Common myeloid progenitor, CD34-positive (primary cell): ENCODE measurements at places on chromosomes 4 and X.

GRCh38 chrX:132776486-132777210, 181.8 kb downstream of the HS6ST2 start:
- DNase-seq: peak; percentile 41

DNA sequence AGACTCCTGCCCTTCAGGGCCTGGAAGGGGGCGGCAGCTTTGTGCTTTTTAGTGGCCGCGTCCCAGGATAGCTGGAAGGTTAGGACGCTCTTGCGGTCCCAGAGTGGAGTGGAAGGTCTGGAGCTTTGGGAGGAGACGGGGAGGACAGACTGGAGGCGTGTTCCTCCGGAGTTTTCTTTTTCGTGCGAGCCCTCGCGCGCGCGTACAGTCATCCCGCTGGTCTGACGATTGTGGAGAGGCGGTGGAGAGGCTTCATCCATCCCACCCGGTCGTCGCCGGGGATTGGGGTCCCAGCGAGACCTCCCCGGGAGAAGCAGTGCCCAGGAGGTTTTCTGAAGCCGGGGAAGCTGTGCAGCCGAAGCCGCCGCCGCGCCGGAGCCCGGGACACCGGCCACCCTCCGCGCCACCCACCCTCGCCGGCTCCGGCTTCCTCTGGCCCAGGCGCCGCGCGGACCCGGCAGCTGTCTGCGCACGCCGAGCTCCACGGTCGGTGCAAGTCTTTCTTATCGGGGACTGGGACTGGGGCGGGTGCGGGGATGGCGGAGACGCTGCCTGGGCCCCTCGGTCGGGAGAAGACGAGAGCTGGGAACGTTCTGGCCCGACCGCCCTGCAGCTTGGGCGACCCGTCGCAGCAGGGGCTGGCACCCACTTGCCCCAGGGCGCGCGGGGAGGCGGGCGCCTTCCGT, at the start of gene EDNRA:
EDNRA (plus strand) TSS at position 207 of the 686 bp plus-strand sequence. CDS start 4,585 bp downstream, outside the sequence.
- no peak for DNase-seq

DNA sequence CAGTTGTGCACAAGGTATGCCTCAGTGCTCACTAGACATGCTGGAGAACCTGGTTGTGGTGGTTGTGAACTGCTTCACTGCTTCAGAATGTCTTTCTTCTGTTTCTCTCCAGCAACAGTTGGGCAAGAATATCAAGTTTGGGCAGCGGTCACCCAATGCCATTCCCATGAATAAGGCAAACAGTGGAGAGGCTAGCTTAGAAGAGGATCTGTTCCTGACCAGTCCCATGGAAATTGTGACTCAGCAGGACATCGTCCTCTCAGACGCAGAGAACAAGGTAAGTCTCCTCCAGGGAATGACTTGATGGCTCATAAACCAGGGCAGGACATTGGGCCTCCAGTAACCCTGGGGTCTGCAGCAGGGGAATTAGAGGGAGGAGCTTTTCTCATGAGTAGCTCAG, 79.9 kb downstream of the AASDH start:
- DNase-seq: no peak

DNA sequence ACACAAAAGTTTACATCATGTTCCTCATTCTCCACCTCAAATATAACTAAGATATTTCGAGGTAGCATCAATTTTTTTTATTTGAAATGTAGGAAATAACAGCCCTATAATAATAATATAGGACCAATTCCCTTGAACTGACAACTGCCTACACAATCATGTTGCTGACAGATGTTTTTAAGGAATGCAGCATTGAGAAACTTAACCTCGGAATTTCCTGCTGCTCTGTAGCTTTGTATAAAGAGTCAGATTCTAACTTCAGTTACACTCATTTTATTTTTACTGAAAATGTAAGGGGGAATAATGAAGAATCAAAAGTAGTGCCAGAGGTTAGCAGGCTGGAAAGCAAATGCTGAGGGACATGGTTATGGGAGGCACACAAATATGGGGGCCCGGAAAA, 235.8 kb downstream of the RBMX2 start:
- DNase-seq: no peak

- DNase-seq: no peak
Measured at GRCh38 chr4:109510687-109511086, 49.4 kb upstream of the MCUB start.

- no peak for DNase-seq
Measured at GRCh38 chr4:28555866-28556265, 1695.2 kb downstream of the STIM2 start.

DNA sequence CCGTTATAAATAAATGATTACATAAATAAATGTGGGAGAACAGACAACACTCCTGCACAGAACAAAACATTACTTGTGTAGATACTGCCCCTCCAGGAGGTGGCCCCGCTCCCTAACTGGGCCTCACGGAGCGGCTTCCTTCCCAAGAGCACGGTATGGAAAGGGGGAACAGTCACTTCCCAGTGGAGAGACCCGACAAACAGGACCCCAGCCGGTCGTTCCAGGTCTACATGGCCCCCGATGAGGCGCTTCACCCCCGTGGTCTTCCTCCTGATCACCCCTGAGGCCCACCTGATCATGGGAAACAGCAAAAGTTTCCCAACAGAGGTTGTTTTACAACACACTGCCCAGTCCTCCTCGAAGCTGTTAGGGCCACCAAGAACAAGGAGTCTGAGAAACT, 6.6 kb upstream of the SLC6A8 start:
- DNase-seq: no peak

DNA sequence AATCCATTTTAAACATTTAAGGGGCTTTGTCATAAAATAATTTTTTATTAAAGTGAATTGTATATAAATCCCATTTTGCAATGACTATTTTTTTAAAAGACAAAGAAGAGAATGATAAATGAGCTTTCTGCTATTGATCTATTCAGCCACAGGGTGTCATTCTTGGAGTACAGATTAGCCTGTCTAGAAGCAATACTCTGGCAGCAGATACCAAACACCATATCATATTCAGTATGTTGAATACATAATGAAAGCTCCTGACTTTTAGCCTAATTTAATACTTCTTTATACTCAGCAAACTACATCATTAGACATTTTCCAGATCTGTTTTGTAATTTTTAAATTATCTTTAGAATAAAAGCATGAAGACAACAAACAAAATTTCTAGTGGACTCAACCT, 496.3 kb downstream of the PDGFC start:
- DNase-seq: peak; percentile 71

- DNase-seq: no peak
Measured at GRCh38 chrX:139158256-139158655, 372.3 kb upstream of the F9 start.

GRCh38 chr4:145324161-145324560, 143.8 kb upstream of the OTUD4 start:
- no peak for DNase-seq

DNA sequence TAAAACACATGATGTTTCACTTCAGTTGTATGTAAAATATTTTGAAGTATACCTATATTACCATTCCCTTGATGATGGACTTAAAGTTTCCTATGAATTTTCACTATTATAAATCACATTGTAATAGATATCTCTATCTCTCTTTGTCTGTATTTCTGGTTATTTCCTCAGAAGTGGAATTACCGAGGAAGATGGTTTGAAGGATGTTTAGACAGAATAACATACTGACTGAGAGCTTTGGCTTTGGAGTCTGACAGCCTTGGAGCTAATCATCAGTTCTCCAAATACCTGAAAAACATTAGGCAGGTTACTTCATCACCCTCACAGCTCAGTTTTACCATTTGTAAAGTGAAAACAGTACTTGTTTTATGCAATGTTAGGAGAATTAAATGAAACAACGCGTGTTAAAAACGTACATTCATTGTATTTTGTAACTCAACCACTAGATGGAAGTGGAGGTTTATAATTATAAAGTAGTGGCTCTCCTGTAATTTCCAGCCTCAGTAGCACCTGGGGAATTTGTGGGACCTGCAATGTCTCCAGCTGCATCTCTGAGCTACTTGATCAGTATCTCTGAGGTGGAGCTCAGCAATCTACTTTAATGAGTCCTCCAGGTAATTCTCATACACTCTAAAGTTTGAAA, 14.3 kb downstream of the JCHAIN start:
- peak; percentile 44 for DNase-seq

DNA sequence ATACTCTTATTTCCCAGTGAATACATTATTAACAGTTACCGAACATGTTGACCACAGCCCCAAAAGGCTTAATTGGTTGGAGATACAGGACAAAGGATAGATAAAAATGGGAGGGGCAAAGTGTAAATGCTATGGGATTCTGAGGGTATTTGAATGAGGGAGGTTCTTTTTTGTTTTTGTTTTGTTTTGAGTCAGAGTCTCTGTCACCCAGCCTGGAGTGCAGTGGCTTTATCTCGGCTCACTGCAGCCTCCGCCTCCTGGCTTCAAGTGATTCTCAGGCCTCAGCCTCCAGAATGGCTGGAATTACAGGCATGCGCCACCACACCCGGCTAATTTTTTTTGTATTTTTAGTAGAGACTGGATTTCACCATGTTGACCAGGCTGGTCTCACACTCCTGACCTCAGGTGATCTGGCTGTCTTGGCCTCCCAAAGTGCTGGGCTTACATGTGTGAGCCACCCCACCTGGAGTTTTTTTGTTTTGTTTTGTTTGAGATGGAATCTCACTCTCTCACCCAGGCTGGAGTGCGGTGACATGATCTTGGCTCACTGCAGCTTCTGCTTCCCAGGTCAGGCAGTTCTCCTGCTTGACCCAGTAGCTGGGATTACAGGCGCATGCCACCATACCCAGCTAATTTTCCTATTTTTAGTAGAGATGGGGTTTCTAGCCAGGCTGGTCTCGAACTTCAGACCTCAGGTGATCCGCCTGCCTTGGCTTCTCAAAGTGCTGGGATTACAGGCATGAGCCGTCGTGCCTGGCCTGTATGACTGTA, 9.0 kb downstream of the UBE2K start:
- DNase-seq: no peak

GRCh38 chr4:55980725-55981124, 32.0 kb downstream of the CEP135 start:
- DNase-seq: no peak

- DNase-seq: no peak
Measured at GRCh38 chrX:112527903-112528302, 151.8 kb downstream of the LHFPL1 start.

DNA sequence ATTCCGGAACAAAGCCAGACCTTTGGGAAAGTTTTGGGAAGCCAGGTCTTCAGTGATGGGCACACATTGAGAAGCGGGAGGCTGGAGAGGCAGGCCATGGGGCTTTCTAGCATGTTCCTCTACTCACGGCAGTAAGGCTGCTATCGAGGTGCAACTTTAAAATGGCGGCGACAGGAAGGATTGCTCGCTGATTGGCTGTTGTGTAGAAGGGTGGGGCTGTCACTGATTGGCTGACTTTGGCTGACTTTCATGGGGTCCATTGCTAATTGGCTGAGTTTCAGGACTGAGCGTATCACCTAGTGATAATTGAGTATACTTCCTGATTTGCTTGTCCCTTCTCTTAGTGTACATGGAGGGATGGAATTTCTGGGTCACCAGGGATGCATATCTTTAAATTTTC, 19.7 kb upstream of the GLOD5 start:
- no peak for DNase-seq

- no peak for DNase-seq
Measured at GRCh38 chr4:184384056-184384809, 90.1 kb downstream of the IRF2 start.
